ENCODE measurements at places on chromosomes 11 and 22. TPM values are rescaled to one million over a fixed set of nuclear protein-coding genes. Genes with fewer than 3 reads are reported as not detected.

DNA sequence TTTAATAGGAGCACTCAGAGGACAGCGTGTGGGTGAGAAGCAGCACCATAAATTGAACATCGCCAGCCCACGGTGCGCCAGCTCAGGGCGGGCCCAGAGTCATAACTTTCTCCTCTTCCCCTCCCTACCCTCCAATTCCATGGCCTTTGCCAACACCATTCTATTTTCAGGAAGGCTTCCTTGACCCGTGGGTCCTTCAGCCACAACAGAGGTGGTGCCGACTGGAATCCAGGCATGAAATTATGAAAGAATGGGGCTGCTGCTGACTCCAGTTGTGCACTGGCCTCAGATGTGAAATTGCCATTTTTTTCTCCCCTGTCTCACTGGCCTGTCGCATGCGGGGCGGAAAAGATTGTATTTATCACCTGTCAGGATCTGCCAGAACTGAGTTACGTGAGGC lies 345.9 kb downstream of the MIAT start:
- H3K4me3 ChIP-seq = no peak overlapping the region
- H3K36me3 ChIP-seq = no peaks in the 10 kb centered on the region
- DNase-seq = no peak
- no peaks in the 10 kb centered on the region for H3K4me1 ChIP-seq
- H3K27ac ChIP-seq = no peak overlapping the region
- no peaks in the 10 kb centered on the region for H3K27me3 ChIP-seq

GRCh38 chr11:14445542-14446530 lies 53.8 kb downstream of the COPB1 start:
- no peak overlapping the region for H3K4me3 ChIP-seq
- peak overlapping the region; percentile 33 for H3K27ac ChIP-seq
- H3K4me1 ChIP-seq = no peaks in the 10 kb centered on the region
- no peaks in the 10 kb centered on the region for H3K27me3 ChIP-seq
- no peaks in the 10 kb centered on the region for H3K36me3 ChIP-seq
- DNase-seq = no peak

GRCh38 chr22:32823024-32823730 lies 21.7 kb downstream of the TIMP3 start:
- H3K4me1 ChIP-seq = no peaks in the 10 kb centered on the region
- no peak overlapping the region for H3K4me3 ChIP-seq
- H3K36me3 ChIP-seq = no peaks in the 10 kb centered on the region
- no peak overlapping the region for H3K27ac ChIP-seq
- no peak for DNase-seq

GRCh38 chr22:21714786-21715185 lies 20.8 kb downstream of the YPEL1 start:
- no peaks in the 10 kb centered on the region for H3K36me3 ChIP-seq
- H3K27ac ChIP-seq = no peak overlapping the region
- no peak for DNase-seq
- no peaks in the 10 kb centered on the region for H3K27me3 ChIP-seq

The FOLR1 gene
- 6.2 TPM for total RNA-seq

The OR51G1 gene
- not detected for total RNA-seq

Measured in pancreas (tissue), 10 donors.